ENCODE measurements at places on chromosomes 1 and 21. TPM values are rescaled to one million over a fixed set of nuclear protein-coding genes. Genes with fewer than 3 reads are reported as not detected.

Gene VTCN1
- total RNA-seq, result not detected

Gene ECE1
- 87.1 TPM for total RNA-seq

Gene AMY1A
- not detected for total RNA-seq

Gene BCL2L15
- total RNA-seq, result 1.4 TPM

Data from T-cell (primary cell).